Neural progenitor cell (in vitro differentiated cells): ENCODE measurements at places on chromosomes 1 and 21.

- DNase-seq = no peak
These were observed 277.1 kb upstream of the SGIP1 start for GRCh38 chr1:66256629-66257572.

- DNase-seq = no peak
These were observed 24.9 kb upstream of the GRHL3 start for GRCh38 chr1:24294228-24294672.

DNA sequence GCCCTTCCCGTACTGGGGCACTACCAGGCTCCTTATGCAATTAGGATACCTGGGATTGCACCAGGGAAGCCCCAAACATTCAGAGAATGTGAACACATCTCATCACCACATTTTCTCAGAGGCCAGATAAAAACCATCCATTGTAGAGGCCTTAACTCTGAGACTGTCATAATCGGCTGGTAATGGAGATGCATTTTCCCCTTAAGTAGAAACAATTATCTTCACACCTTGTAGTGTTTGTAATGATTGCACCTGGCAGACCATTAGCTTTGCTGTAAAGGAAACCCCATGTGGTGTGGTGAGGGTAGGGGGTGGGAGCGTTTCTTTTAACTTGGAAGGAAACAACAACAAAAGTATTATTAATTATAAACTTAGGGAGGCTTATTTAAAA, 90.0 kb upstream of the TLR5 start:
- no peak for DNase-seq

GRCh38 chr1:156619582-156619955, 354 bp downstream of the HAPLN2 start:
- DNase-seq = no peak

GRCh38 chr1:58649555-58649954, 50.3 kb downstream of the MYSM1 start:
- DNase-seq = no peak

- no peak for DNase-seq
These were observed 140.7 kb upstream of the FAM78B start for GRCh38 chr1:166307261-166308188.

GRCh38 chr1:117734403-117734802, 128.6 kb downstream of the TENT5C start:
- no peak for DNase-seq

DNA sequence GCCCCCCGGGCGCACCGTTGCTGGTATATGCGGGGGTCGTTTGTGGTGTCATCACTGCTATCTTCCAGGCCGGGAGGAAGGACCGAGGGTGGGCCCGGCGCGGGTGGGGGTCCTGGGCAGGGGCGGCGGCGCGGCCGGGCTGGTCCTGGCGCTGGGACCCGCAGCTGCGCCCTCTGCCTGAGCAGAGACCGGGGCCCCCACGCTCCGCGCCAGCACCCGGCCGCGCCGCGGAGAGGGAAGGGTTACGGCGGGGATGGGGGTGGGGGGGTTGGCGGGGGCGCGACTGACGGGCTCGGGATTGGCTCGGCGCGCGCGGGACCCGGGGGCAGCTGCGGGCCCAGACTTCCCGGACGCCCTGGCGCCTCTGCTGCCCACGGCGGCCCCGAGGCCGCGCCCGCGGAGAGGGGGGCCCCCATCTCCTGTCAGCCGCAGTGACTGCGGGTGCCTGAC, 13.8 kb upstream of the SAMD11 start:
- DNase-seq = peak; percentile 1

DNA sequence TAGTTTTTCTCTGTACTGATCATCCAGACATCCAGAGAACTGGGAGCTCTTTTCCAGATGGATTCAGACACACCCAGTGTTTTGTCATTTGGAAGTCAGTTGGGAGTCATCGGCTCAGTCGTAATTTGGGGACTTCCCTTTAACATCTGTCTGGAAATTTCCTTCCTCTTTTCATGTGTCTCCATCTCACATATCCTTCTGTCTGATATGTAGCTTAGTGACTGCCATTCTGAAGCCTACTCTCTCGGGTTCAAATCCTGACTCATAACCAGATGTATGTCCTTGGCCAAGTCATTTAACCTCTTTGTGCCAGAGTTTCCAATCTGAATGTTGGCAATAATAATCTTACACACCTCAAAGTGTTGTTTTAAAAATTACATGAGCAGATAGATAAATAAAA, 3.0 kb downstream of the MORC3 start:
- DNase-seq = no peak

GRCh38 chr1:78721136-78721535, 71.5 kb downstream of the IFI44 start:
- DNase-seq = no peak

GRCh38 chr1:27542463-27543273, 52.7 kb upstream of the WASF2 start:
- DNase-seq = no peak

- DNase-seq = no peak
These were observed 26.0 kb upstream of the KCNK2 start for GRCh38 chr1:215056584-215056983.

GRCh38 chr21:43190951-43191350, 22.1 kb downstream of the CRYAA start:
- no peak for DNase-seq

DNA sequence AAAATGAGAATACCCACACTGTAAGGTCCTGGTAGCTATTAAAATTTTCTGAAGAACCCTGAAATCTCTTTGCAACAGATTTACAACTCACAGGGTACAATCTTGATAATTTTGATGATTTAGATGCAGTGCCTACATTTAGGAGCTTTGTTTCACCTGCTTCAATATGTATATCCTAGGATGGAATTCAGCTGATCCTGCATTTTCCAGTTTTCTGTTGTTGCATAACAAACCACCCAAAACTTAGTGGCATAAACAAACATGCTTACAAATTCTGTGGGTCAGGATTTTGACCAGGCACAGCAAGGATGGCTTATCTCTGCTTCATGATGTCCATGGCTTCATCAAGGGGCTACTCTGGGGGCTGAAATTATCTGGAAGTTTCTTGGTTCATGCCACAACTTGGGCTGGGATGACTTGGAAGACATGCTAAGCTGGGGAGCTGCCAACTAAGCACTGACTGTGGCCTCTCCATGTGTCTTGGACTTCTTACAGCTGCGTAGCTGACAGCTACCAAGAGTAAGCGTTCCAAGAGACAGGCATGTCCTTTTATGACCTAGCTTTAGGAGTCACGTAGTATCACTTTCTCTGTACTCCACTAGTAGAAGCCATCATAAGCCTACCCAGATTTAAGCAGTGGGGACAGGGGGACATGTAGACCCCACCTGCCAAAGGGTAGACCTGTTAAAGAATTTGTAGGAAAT, 108.5 kb downstream of the CACHD1 start:
- DNase-seq = no peak

GRCh38 chr1:111252786-111253185, 25.3 kb downstream of the CHI3L2 start:
- DNase-seq = no peak

GRCh38 chr1:42117214-42117613, 36.0 kb upstream of the GUCA2B start:
- DNase-seq = no peak

DNA sequence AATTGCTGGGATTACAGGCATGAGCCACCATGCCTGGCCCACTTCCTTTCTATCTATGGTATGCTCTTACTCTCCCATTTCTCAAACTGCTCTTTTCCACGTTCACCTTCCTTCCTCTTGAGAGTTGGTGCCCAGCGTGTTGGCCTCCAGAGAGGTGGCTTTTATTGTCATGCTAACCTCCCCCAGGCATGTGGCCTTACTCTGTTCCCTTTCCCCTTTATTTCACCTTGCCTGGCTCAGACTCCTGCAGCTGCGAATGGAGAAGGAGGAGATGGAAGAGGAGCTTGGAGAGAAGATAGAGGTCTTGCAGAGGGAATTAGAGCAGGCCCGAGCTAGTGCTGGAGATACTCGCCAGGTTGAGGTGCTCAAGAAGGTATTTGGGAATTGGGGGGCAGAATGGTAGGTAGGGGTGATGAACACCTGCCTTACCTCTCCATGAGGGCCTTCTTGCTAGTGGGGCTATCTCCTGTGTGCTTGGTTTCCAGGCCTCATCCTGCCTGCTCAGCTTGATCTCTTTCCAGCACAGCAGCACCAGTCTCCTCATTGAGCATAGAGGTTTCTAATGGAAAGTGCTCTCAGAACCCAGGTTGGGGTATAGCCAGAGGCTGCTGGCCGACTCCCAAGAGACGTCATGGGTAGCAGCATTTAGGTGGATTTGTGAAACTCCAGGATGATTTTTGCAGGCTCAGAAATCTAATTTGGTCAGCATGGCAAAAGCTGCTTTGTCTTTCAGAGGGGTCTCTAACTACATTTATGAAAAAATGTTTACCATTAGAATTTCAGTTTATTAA, 13.2 kb upstream of the TUFT1 start:
- DNase-seq = no peak

DNA sequence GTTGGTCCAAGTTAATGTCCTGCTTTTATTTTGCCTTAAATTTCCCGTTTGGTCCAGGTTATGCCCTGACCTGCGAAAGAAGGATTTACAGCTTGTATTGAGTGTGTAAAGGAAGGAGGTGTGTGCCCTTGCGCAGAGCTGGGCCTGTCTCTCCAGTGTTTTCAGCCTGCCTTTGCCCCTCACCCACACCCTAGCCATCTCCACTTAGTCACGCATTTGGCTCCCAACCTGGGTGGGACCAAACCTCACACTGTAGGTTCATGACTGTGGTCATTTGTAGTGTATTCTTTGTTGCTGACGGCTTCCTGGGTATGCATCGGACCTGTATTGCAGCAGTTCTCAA, 572 bp upstream of the SRSF10 start:
- DNase-seq = peak; percentile 23

- DNase-seq = no peak
These were observed 6.8 kb upstream of the HAO2 start for GRCh38 chr1:119361620-119362344.
